ENCODE measurements at places on chromosomes 13 and 19.
A peak's percentile ranks its signal among the peaks of the same experiment; 100 is the strongest.

DNA sequence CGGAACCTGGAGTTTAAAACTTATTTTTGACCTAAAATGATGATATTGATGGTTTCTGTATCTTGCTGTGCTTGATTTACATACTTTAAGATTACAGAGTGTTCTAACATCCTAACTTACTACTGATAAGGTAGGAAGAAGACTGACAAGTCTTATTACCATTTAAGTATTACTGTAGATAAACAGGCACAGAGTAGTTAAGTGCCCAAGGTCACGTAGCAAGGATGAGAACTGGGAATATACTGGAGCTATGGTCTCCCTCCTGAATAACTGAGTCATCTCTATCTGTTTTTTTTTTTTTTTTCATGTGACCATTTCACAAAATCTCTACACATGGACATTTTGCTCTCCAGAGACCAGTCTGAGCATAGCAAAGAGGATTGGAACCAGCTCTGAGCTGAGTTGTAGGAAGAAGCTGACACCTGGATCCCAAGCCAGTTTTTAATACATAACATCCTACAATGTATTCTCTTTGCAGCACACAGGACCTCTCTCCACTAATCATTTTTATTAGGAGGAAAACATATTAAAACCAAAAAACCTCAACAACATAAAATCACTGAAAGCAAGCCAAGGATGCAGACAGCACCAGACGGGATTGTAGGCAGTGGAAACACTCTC is 173.5 kb downstream of the DNAJC15 start:
- DNase-seq = no peak

GRCh38 chr13:24215732-24216131 is 55.2 kb downstream of the SPATA13 start:
- DNase-seq = no peak

- no peak for DNase-seq
Observed at GRCh38 chr13:98878486-98879126, 99.3 kb downstream of the DOCK9 start.

GRCh38 chr13:86383561-86383960 is 584.3 kb upstream of the SLITRK6 start:
- no peak for DNase-seq

DNA sequence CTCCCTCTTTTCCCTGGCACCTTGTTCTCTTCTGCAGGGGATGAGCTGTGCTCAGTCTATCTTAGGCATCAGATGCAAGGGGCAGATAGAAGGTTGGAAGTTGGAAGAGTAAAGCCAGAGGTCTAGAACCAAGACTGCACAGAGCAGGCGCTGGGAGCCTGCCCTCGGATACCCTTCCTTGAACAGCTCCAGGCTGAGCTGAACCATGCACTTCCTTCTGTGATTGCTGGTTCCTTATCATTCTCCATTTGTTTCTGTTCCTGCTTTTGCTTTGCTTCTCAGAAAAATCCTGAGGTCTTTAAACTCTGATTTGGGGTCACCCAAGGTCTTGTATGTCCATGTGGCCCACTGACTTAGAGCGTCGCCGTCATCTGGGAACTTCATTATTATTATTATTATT is 36.3 kb downstream of the ARHGEF18 start:
- DNase-seq = no peak

GRCh38 chr19:4456843-4457653 is 546 bp downstream of the UBXN6 start:
- peak; percentile 25 for DNase-seq

GRCh38 chr19:15107061-15108010 is at the start of gene SYDE1:
Gene SYDE1, plus strand, starts transcription at chr19:15107401. Its CDS starts 33 bp downstream, at chr19:15107434.
- DNase-seq = no peak

DNA sequence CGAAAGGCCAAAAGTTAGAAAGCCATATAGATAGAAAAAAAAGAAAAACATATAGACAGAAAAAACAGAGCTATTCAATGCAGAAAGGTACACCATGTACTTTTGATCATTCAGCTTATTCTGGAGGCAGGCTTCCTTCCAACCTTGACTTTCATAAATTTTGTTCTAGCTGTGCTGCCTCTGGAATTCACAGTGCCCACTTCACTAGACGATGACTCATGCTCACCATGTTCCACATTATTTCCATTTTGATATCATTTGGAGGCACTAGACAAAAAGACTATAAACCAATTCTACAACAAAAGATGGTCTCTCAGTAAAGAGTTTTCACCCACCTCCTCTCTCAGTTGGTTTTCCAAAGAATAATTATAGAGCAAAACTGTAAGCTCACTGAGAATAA is 229.0 kb upstream of the IPO5 start:
- DNase-seq = no peak

- no peak for DNase-seq
Observed at GRCh38 chr13:24075137-24075975, 85.2 kb upstream of the SPATA13 start.
